Substantia nigra (tissue), 51 donors: ENCODE measurements at places on chromosomes 16 and 17.

DNA sequence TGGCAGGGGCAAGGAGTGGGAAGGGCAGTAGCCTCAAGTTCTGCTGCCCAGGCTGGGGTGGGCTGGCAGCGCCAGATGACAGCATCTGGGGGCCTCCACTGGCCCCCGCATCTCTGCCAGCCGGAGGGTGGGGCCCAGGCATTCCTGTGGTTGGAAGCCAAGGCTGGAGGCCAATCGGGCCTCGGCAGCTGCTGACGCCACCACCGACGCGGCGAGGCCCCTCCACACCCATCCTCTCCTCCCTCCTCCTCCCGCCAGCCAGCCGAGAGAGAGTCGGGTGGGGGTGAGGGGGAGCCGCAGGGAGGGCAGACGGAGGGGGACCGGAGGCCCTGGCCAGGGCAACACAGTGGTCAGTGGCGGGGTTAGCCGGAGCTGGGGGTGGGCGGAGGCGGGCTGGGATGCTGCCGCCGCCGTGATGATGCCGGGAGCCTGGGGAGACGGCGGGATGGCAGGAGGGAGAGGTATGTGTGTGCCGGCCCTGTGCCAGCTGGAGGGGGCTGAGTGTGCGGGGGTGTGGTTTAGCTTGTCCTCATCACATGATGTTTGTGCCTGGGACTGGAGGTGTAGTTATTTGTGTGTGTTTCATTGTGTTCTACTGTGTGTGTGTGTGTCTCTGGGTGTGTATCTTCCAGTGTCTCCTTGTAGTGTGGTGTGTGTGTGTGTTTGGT lies 36.6 kb downstream of the ARHGAP23 start:
- peak; percentile 90 for DNase-seq

- no peak for DNase-seq
Observed at GRCh38 chr17:76094046-76094445, 9.5 kb downstream of the EXOC7 start.

- DNase-seq: no peak
Observed at GRCh38 chr17:28485049-28485448, 11.6 kb downstream of the SLC13A2 start.

DNA sequence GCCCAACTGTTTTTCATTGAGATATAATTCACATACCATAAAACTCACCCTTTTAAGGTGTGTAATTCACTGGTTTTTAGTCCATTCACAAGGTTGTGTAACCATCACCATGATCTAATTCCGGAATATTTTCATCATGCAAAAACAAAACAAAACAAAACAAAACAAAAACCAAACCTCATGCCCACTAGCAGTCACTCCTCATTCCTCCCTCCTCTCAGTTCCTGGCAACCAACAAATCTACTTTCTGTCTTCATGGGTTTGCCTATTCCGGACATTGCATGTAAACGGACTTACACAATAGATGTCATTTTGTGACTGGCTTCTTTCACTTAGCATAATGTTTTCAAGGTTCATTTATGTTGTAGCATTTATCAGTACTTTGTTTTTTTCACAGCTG lies 4.5 kb upstream of the NOD2 start:
- DNase-seq: no peak

DNA sequence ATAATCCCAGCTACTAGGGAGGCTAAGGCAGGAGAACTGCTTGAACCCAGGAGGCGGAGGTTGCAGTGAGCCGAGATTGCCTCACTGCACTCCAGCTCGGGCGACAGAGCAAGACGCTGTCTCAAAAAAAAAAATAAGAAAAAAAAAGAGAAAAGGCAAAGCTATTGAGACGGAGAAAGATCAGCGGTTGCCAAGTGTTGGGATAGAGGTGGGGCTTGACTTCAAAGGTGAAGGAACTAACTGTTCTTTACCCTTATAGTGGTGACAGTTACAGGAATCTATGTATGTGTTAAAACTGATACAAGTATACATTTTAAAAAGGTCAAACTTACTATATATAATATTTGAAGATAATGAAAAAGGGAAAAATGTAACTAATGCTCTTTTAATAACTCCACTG lies 22.5 kb downstream of the AKAP10 start:
- DNase-seq: no peak

DNA sequence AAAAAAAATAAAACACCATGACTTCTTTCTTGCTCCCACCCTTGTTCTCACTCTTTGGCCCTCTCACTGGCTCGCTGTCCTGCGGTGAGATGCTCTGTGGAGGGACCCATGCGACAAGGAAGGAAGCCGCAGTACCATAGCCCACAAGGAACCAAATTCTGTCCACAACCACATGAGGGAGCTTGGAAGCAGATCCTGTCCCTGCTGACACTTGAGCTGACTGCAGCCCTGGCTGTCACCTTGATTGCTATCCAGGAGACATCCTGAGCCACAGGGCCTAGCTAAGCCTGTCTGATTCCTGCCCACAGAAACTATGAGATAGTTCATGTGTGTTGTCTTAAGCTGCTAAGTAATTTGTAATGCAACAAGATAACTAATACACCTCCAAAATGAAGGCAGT lies 4.8 kb upstream of the MT2A start:
- peak; percentile 23 for DNase-seq

GRCh38 chr16:53121043-53121620 lies 66.3 kb downstream of the CHD9 start:
- no peak for DNase-seq

- DNase-seq: no peak
Observed at GRCh38 chr17:29732613-29733012, 109.9 kb upstream of the CORO6 start.

DNA sequence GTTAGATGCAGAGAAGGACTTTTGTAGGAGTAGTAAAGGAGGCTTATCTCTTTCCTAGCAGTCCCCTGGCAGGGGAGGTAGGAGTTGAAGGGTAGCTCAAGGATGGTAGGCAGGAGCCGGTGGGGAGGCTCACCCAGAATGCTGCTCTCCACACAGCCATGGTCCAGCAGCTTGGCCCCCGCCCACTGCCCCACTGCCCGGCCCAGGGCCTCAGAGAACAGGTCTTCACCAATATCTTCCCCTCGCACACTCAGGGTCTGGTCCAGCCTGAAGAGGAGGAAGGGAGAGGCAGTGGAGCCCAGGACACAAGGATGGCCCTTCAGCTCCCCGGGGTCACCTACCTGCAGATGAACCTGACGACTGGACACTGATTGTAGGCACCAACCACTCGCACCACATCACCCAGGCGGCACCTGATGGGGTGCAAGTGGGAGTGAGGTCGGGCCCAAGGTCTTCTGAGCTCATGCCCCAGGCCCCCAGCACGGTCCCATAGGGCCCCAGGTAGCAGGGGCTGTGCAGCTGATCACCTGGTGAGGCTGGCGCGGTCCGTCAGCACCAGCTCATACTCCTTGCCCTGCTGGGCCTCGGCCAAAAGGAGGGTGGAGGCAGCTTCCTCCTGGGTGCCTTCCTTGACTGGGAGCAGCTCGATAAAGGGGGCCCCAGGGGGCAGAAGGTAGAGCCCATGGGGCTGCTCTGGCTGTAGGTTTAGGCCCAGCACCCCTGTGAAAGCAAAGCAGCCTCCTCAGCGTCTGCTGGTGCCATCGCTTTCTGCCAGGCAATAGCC lies 3.6 kb downstream of the GHDC start:
- no peak for DNase-seq

DNA sequence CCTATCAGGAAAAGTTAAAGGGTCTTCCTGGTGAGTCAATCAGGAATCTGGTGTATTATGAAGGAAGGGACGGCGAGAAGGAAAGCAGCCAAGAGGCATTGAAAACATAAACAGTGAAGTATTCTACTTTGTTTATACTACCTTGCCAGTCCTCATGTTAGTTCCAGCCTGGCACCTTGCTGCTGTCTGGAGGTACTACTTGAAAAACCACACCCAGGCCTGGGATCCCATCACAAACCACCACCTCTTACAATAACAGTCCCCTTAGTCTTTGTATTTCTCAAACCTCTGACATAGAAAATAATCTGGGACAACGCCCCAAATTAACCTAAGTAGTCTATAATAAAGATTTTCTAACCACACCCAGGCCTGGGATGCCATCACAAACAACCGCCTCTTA lies 676.7 kb upstream of the SOX9 start:
- no peak for DNase-seq

DNA sequence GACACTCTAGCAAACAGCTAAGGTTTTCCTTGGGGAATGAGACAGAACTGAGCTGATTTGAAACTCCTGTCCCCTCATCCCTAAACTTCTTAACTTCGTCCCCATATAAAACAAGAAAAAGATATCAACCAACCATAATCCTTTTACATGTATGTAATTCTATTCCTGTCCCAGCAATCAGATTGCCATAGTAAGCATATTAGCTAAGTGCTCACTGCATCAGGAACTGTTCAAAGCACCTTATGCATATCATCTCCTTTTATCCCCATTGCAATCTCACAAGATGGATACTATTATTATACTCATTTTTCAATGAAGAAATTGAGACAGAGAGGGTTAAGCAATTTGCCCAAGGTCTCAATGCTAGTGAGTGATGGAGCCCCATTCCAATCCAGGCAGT lies 6.8 kb downstream of the KIF18B start:
- no peak for DNase-seq

GRCh38 chr16:1688807-1689560 lies 10.9 kb downstream of the JPT2 start:
- no peak for DNase-seq
